GM20000 (cell line): ENCODE measurements at places on chromosomes 1 and 21.
A peak's percentile ranks its signal among the peaks of the same experiment; 100 is the strongest.

DNA sequence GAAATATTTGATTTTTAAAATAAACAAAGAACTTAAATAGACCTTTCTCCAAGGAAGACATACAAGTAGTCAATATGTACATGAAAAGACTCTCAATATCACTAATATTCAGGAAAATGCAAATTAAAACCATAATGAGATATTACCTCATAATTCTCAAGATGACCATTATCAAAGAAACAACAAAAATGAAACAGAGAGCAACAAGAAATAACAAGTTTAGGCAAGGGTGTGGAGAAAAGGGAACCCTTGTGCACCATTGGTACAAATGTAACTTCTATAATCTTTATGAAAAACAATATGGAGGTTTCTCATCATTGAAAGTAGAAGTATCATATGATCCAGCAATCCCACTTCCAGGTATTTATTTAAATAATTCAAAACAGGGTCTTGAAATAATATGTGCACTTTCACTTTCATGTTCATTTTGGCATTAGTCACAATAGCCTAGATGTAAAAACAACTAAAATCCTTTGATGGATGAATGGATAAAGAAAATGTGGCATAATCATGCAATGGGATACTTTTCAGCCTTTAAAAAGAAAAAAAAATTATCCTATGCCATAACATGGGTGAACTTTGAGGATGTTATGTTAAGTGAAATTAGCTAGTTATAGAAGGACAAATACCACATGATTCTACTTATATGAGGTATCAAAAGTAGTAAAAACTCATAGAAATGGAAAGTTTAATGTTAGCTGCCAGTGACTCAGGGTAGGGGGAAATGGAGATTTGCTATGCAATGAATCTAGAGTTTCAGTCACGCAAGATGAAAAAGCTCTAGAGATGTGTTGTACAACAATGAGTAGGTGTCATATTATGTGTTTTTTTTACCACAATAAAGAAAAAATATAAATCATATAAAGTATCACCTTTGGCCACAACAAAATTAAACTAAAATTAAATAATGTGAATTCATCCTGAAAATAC is 114.5 kb upstream of the LYPLAL1 start:
- no peak for DNase-seq

- no peak for DNase-seq
These were observed 59.1 kb downstream of the FOXO6 start for GRCh38 chr1:41420351-41420750.

GRCh38 chr1:19360843-19361610 is 48.9 kb downstream of the SLC66A1 start:
- DNase-seq = no peak

DNA sequence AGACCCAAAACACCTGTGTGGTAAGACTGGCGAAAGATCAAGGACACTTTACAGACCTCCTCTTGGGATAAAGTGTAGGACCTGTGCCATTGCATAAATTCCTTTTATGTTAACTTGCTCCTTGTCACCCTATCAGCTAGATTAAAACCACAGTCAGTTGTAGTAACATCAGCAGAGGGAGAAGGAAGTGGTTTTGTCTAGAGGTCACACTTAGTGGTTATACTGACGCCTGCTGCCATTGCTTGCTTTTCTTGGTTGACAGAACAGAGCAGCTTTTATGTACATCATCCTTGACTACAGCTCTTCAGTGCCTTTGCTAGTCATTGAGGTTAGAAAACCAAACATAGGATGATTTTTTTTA is 101.4 kb downstream of the PBX1 start:
- peak; percentile 20 for DNase-seq
